ENCODE measurements at places on chromosomes 1 and 21.

GRCh38 chr1:218305472-218306064 lies 20.5 kb downstream of the RRP15 start:
- no peak for DNase-seq

DNA sequence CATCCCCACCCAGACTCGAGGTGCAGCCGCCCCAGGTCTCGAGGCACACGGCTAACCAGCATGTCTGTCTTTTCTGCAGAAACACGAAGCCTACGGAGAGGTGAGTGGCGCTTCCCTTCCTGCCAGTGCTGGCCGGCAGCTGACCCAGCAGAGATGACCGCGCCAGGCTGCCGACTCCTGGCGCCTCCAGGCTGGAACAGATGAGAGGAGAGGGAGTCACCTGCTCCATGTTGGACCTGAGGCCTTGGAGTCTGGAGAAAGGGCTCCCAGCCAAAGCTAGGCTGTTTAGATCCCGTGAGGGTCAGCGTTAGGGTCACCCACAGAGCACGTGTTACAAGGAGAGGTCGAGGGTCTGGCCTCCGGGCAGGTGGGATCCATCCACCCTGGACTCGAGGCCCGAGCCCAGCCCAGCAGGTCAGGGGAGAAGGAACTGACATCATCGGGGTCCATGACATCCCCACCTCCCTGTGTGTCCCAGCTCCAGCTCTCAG lies 14.9 kb downstream of the COL6A2 start:
- DNase-seq = no peak

DNA sequence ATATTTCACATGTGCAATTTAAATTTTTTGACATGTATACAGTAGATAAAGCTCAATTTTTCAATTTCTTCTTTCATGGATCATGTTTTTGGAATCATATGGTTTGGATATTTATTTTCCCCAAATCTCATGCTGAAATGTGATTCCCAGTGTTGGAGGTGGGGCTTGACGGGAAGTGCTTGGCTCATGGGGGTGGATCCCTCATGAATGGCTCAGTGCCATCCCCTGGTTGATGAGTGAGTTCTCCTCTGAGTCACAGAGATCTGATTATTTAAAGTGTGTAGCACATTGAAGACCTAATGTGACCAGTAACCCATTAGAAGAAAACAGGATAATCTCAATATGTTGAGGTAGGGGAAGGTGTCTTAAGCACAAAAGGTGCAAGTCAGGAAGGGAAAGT lies 9.1 kb upstream of the IFI16 start:
- DNase-seq = no peak

- DNase-seq = no peak
These were observed 369.1 kb upstream of the VAMP3 start for GRCh38 chr1:7401814-7402547.

GRCh38 chr1:61241973-61242381 lies 159.6 kb downstream of the NFIA start:
- no peak for DNase-seq

- DNase-seq = no peak
These were observed 115.8 kb upstream of the WNT4 start for GRCh38 chr1:22258698-22259097.

DNA sequence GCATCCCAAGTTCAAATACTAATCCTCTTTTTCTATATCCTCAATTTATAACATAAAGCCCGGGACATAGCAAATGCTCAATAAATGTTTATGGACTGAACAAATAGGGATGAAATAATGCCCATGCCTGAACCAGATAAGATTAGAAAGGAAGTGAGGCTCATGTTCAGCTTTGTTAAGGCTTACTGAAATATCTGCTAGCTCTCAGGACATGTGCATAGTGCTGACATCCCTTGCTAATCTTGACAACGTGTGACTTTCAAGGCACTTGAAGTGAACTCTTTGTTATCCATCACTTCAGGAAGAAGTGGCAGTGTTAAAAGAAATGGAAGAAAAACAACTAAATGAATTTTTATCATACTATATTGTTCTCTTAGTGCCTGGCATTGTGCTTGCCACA lies 260.3 kb upstream of the SGIP1 start:
- DNase-seq = no peak

GRCh38 chr21:38661197-38661871 lies 144.4 kb upstream of the ETS2 start:
- no peak for DNase-seq

- DNase-seq = no peak
These were observed 262.0 kb downstream of the TNR start for GRCh38 chr1:175481126-175482070.

GRCh38 chr1:86503406-86504136 lies 34.8 kb downstream of the CLCA1 start:
- DNase-seq = no peak

GRCh38 chr1:52751589-52752483 lies 25.6 kb downstream of the ZYG11B start:
- DNase-seq = no peak

Measured in activated CD8-positive, alpha-beta memory T cell treated with anti-CD3 and anti-CD28 coated beads for 4 hours (primary cell).